ENCODE measurements at places on chromosomes 7 and 10.

GRCh38 chr7:28123752-28124151, 56.8 kb downstream of the JAZF1 start:
- DNase-seq = no peak

GRCh38 chr7:844514-844913, 12.2 kb downstream of the SUN1 start:
- no peak for DNase-seq

- no peak for DNase-seq
These were observed 18.9 kb upstream of the ZNF138 start for GRCh38 chr7:64775289-64775688.

DNA sequence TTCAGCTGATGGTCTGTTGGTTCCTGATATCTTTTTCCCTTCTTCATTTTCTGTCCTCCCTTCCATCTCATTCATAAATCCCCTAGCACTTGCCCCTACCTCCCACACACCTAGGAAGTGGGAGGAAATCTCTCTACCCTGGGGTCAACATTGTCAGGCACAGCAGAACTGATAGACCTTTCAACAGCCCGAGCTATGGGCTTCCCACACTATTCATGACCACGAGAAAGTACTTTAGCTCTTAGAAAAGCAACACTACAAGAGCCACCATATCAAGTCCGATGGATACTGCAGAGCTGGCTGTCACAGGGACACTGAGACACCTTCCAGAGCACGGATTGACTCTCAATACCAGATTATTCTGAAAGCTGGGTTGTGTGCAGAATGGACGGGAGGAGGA, 180.6 kb upstream of the NEBL start:
- no peak for DNase-seq

- DNase-seq = no peak
These were observed 73.6 kb downstream of the OTUD1 start for GRCh38 chr10:23512355-23513058.

DNA sequence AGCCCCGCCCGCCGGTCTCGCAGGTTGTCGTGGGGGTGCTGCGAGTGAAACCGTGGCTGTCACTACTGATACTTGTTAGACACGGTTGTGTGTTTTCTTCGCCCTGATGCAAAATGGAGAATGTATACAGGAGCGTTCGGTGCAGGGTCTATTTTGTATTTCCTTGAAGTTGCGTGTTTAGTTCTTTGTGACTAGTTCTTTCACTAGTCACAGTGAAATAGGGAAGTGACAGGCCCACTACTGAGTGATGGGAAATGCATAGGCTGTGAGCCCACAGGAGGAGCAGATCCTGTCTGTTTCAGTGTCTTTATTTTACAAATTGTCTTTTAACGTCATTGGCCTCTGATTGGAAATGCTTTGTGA, 675 bp downstream of the ABRAXAS2 start:
- no peak for DNase-seq

DNA sequence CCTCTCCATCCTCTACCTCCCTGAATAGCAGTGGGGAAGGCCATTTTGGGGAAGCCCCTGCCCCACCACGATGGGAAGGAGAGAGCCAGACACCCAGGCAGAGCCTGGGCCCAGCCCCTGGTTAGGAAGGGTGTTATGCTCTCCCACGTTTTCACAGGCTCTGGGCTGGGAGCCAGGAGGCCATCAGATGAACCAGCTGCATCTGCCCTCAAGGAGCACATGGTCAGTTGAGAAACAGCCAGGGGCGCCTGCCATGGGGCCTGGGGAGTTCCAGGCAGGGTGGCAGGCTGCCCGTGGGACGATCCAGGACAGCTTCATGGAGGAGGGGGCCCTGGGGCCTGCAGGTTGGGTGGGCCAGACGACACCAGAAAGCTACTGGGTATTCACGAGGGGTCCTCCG, 47.5 kb downstream of the CAMK2B start:
- DNase-seq = no peak

DNA sequence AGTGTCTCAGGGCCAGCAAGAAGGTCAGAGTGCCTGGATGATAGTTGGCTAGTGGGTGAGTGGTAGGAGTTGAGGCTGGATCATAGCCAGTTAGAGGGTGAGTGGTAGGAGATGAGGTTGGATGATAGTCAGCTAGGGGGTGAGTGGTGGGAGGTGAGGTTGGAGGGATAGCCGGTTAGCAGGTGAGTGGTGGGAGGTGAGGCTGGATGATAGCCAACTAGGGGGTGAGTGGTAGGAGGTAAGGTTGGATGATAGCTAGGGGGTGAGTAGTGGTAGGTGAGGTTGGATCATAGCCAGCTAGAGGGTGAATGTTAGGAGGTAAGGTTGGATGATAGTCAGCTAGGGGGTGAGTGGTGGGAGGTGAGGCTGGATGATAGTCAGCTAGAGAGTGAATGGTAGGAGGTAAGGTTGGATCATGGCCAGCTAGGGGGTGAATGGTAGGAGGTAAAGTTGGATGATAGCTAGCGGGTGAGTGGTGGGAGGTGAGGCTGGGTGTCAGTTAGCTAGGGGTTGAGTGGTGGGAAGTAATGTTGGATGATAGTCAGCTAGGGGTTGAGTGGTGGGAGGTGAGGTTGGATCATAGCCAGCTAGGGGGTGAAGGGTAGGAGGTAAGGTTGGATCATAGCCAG, 226.6 kb downstream of the SDK1 start:
- DNase-seq = no peak

DNA sequence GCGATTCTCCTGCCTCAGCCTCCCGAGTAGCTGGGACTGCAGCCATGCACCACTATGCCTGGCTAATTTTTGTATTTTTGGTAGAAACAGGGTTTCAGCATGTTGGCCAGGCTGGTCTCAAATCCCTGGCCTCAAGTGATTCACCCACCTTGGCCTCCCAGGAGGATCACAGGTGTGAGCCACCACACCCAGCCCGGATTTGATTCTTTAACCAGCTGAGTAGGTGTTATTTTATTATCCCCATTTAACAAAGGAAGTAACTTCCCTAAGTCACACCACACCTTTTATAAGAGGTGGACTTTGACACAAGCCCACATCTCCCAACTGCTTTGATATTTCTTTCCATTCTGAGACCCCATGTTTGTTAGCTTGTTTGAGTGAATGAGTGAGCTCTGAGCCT, 25.0 kb downstream of the SLC25A28 start:
- no peak for DNase-seq

DNA sequence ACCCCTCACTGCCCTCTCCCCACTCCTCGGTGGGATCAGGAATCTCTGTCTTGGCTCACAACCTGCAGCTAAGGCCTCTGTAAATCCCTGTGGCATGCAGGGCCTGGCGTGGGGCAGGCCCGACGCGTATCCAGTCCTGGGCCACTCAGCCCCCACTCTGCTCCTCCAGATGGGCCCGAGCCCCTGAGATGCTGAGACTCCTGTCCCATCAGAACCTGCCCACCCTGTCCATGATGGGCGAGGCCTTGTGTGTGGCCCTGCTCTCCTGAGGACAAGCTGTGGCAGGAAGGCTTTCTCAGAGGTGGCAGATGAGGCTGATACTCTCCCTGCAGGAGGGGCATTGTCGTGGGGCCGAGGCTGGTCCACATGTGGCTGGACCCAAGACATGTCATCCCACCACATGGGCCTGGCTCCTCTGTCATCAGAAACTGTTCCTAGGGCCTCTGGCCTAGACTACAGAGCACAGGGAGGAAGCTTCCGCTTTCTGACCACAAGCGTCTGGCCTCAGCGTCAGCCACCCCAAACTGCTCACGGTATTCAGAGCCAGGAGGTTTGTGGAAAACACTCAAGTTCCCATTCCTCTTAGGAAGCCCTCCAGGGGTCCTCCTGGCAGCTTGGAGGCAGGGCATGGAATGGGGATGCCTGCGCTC, 6.0 kb downstream of the ALOX5 start:
- DNase-seq = no peak

All from stimulated activated CD8-positive, alpha-beta memory T cell treated with anti-CD3 and anti-CD28 coated beads, Interleukin-7, amount 100 ng/mL, for 1 hour (primary cell).